ENCODE measurements at places on chromosomes 2 and 18.

GRCh38 chr2:53652131-53652530 lies 115.5 kb upstream of the CHAC2 start:
- DNase-seq, result no peak

GRCh38 chr18:9137168-9138066 lies 836 bp downstream of the ANKRD12 start:
- DNase-seq, result peak; percentile 71

DNA sequence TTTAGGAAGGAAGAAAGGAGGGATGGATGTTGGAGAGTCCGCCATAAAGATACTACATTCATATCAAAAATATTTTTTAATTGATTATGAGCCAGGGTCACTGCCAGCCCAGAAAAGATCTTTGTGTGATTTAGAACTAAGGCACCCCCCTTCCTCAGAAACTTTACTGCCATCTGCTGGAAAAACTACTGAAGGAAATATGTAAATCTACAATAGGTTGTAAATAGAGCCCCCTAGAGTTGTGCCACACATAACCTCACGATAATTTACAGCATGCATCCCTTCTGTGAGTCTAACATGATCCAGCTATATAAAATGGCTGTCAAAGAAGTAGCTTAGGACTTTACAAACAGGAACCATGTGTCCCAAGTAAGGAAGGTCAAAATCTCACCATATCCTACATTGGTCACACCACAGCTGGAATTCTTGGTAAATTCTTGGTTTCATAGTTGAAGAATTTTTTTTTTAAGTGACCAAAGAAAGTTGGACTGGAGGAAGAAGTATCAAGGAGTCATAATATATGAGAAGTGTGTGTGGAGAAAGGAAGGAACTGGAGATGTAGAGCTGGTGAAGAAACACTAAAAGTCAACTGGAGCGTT lies 152.5 kb downstream of the CYP26B1 start:
- no peak for DNase-seq

DNA sequence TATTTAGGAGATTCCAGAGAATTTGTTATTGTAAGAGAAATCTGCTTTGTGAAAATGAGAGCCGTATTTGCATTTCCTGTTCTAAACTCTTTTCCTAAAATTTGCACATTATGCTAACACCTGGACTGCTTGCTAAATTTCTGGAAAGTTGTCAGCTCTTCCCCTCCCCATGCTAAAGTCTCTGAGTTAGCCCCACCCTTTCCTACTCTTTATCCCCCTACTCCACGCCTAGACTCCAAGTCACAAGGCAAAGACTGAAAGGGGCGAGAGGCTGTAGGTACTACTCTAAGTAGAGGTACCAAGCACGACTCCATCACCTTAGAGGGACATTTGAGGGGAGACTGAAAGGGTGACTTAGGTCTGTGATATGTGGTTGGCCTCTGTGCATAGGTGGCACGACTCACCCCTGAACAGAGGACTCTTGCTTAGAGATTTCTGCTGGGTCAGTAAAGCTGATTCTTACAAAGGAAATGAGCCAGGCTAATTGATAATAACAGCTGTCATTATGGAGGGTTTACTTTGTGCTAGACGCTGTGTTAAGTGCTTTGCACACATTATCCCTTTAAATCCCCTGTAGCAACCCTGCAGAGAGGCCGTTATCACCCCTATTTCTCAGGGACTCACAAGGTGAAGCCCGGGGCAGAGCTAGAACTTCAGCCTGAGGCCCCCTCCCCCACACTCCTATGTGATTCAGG lies 373.5 kb downstream of the EN1 start:
- DNase-seq, result no peak

DNA sequence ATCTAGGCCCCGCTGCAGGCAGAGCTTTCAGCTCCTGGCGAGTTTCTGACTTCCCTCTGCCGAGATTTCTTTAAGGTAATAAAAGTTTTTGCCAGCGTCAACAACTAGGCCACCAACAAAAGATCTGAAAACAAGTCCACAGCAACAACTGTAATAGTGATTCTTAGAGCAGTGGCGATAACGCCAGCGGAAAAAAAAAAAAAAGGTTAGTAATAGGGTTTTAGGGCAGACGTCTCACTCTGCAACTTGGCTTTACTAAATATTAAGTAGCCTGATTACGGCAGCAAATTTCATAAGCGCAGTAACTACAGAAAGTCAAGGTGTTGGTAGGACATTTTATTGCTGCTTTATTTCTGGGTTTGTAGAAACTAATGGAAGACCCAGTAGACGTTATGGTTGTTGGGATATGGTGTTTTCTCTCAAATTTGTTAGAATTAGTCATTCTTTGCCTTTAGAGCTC lies 481 bp downstream of the SLC30A6 start:
- DNase-seq, result no peak

DNA sequence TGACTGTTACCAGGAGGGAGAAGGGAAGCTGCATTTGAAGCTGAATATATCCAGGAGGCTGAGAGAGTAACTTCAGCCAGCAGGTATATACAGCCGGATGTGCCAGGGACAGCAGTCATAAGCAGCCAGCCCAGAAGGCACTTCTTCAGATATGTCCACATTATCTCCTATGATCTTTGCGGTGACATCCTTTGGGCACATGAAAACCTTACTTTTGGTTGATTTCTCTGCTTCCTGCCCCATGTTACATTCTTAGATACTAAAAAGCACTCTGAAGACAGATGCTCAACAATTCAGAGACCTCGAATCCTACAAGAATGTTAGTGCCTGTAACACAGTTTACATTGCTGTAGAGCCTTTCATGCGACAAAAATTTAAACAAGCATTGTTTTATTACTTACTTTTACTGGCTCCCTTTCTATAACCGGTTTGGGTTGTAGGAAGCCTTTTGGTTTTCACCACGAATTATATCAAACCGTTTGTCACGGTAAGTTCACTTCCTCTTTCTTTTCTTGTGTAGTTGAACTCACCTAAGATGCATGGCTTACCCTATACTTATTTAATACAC lies 50.3 kb upstream of the TLK1 start:
- DNase-seq, result no peak
